ENCODE measurements at places on chromosomes 13 and 19.

DNA sequence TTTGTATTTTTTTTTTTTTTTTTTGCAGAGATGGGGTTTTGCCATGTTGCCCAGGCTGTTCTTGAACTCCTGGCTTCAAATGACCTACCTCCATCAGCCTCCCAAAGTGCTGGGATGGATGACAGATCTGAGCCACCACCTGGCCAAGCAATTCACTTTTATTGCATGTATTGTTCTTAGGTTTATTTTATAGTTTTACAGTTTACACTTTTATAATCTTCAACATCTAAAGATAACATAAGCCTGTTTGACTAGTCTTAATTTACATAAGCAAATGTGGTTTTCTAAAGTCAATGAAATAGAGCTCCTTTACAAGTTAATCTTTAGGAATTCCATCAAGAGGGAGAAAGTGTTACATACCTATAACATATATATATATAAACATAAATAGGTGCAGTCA is 9.5 kb upstream of the MPV17L2 start:
- DNase-seq, result no peak

DNA sequence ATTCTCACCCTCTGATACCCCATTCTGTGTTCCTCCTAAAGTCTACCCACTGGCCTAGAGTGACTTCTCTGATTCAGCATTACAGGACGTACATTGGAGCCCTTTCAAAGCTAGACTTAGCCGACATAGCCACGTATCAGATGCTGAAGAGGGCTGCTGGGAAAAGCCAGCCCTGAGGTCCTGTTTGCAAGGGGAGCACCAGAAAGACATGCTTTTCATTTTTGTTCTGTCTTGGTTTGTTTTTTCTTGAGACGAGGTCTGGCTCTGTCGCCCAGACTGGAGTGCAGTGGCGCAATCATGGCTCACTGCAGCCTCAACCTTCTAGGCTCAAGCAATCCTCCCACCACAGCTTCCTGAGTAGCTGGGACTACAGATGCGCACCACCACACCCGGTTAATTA is 6.3 kb upstream of the ZSWIM4 start:
- DNase-seq, result no peak

DNA sequence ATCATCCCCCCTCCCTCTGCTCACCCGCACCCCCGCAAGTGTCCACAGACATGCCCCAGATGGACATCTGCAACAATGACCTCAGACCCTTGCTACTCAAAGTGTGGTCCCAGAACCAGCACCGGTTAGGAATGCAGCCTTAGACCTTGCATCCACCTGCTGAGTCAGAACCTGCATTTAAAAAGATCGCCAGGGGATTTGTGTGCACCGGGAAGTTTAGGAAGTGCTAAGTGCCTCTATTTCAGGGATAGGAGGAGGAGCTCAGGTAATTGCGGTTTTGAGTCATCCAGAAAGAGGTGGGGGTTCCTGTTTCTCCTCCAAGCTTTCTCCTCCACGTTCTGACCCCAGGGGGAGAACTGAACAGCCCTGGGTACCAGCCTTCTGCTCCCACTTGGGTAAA is 46.2 kb downstream of the CACNA1A start:
- DNase-seq, result peak; percentile 33

GRCh38 chr13:58999851-59000250 is 1163.9 kb downstream of the DIAPH3 start:
- no peak for DNase-seq

GRCh38 chr13:20828539-20829364 is 55.0 kb upstream of the EEF1AKMT1 start:
- peak; percentile 26 for DNase-seq
